ENCODE measurements at places on chromosomes 1 and 21. TPM values are rescaled to one million over a fixed set of nuclear protein-coding genes. Genes with fewer than 3 reads are reported as not detected.

The ST3GAL3 gene
- 29.9 TPM for total RNA-seq

The MYOM3 gene
- total RNA-seq: 440 TPM

The RXFP4 gene
- total RNA-seq: not detected

The AMY1C gene
- not detected for total RNA-seq

DNA sequence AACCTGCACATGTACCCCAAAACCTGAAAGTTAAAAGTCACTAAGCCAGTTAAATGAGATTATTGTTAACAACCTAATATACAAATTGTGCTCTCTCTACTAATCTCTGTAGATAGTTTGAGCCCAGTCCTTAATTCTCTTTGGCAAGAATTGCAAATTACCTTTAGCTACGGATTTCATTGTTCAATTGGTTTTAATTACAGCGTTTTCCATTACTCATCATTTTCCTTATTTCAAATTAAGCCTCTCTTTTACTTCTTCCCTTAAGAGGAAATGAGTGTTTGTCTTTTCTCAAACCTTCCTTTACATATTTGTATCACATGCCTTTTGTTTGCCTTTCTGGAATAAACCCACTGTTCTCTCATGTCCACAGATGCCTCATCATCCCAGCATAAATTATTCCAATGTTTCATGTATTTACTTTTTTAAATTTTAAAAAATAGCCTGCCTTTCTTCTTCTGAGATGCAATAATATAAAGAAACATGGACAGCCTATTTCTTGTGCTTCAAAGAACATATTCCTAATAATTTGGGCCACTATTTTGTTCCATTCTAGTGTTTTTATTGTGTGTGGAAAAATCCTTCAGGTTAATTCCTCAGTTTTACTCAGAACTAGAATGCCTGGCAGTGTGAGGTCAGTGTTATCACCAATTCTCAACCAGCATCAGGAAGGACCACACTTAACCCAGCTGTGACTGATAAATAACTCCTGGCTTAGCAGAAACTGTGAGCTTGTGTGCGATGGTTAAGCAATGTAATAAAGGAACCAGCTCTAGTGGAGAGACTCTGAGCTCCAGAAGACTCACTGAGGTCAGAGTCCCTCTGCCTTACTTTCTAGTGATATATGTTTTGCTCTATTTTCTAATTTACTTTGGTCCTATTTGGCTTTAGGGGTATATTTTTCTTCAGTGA is 600.5 kb downstream of the LTN1 start:
- DNase-seq: no peak

GRCh38 chr21:44370027-44370735 is 16.8 kb downstream of the TRPM2 start:
- no peak for DNase-seq

GRCh38 chr1:94463765-94464330 is 45.7 kb downstream of the ABCD3 start:
- DNase-seq: no peak

DNA sequence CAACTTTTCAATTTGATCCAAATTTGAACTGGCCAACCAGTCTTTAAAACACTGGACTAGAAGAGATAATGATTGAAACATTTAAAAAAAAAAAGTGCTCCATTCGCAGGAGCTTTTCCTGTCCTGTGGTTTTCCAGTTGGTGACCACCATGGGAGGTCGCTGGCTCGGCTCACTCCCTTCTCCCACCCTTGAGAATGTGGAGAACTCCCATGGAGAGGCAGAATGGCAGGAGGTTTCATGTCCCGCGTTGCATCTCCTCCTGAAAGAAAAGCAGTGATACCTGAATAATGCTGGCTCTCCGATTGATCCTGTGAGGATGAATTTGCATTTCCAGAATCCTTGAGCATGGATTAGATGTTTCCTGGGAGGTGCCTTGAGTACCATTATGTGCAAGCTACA is 16.5 kb upstream of the MPZL1 start:
- no peak for DNase-seq

DNA sequence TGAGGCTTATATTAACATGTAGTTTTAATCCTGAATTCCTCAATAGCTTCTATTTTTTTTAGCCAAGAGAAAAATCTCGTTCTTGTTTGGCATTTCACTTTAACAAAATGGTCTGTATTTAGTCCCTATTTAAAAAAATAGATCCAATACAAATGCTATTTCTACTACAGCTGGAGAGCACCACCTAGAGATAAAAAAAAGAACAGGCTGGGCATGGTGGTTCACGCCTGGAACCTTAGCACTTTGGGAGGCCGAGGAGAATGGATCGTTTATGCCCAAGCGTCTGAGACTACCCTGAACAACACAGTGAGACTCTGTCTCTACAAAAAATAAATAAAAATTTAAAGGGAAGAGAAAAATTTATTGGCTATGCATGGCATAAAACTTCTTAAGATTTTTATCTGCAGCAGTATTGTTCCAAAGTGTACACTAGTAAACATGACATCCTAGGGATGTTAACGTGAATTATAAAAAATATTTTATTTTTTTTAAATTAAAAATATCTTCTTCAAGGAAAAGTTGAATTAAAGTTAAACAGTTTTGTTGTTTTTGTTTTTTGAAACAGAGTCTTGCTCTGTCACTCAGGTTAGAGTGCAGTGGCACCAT is 4.4 kb downstream of the ST7L start:
- no peak for DNase-seq

- DNase-seq: no peak
These were observed 15.3 kb downstream of the BEND5 start for GRCh38 chr1:48761411-48761810.

- DNase-seq: no peak
These were observed 6.0 kb upstream of the DUSP10 start for GRCh38 chr1:221747839-221748238.

The SMG5 gene
- 91.1 TPM for total RNA-seq

GRCh38 chr1:199242601-199243000 is 603.8 kb downstream of the PTPRC start:
- DNase-seq: no peak

The IGSF3 gene
- 19.9 TPM for total RNA-seq
